Stimulated activated CD8-positive, alpha-beta memory T cell treated with anti-CD3 and anti-CD28 coated beads, Interleukin-15, amount 100 ng/mL, for 48 hours (primary cell): ENCODE measurements at places on chromosomes 5 and 9.

GRCh38 chr9:133779081-133779480, 40.9 kb upstream of the SARDH start:
- DNase-seq, result no peak

- no peak for DNase-seq
Measured at GRCh38 chr5:132867046-132867451, 607 bp downstream of the UQCRQ start.

DNA sequence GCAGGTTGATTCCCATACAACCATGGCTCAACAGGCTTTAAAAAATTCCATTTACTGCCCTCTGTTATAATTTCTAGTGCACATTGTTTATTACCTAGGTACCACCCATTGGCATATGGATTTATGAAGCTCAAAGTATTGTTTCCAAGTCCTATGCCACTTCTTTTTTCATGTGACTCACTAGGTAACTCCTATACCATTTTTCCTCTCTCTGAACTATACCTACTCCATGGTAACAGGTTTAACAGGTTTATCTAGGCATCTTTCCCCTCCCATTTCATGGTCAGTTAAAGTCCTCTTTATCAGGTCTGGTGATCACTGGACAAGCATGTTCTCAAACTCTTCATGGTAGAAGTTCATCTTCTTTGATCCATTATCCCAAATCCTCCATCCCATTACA, 49.6 kb upstream of the ABCA1 start:
- no peak for DNase-seq

DNA sequence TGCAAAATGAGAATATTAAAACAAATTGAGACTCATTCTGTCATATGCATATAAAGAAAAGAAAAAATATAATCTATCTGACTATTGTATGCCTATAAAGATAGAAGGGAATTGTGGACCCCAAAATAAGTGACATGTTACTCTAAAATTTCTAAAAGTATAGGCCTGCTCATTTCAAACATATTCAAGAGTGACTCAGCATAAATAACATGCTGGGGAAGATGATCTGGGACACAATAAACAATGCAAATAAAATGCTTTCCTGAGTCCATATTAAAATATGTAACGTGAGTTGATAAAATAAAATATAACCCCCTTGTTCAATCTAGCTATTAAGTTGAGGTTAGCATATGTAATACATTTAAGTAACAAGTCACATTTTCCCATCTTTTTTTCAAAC, 882.0 kb upstream of the EDIL3 start:
- no peak for DNase-seq

- no peak for DNase-seq
Measured at GRCh38 chr9:92176068-92176799, 61.0 kb upstream of the SPTLC1 start.

- no peak for DNase-seq
Measured at GRCh38 chr5:150255659-150256409, 33.7 kb downstream of the CAMK2A start.

DNA sequence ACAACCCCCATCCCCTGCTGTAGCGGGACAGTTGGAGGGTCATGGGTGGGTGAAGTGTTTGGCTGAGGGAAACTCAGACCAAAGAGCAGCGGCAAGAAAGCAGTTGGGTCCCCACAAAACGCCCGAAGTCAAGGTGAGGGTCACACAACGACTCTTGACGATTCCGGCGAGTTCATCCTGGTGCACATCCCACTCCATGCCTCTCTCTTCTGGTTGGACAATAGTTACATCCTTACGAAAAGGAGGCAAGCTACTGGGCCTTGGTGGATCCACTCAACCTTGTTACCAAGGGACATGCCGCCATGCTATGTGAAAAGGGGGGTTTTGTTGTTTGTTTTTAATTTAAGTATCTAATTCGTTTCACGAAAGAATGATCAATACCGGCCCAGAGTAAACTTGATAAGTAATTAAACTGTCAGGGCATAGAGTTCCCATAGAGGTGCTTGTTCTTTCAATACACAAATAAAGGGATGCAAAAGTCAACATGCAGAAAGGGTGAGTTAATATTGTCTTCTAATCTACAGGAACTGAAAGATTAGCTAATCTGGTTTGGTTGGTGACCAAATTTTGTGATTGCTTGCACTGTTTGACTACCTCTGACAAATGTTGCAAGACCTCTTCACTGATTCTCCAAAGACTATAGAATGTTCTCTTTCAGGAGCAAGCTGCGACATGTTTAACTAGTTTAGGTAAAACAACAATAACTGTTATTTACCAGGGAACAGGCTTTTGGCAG, 732 bp upstream of the SMIM15 start:
- no peak for DNase-seq

DNA sequence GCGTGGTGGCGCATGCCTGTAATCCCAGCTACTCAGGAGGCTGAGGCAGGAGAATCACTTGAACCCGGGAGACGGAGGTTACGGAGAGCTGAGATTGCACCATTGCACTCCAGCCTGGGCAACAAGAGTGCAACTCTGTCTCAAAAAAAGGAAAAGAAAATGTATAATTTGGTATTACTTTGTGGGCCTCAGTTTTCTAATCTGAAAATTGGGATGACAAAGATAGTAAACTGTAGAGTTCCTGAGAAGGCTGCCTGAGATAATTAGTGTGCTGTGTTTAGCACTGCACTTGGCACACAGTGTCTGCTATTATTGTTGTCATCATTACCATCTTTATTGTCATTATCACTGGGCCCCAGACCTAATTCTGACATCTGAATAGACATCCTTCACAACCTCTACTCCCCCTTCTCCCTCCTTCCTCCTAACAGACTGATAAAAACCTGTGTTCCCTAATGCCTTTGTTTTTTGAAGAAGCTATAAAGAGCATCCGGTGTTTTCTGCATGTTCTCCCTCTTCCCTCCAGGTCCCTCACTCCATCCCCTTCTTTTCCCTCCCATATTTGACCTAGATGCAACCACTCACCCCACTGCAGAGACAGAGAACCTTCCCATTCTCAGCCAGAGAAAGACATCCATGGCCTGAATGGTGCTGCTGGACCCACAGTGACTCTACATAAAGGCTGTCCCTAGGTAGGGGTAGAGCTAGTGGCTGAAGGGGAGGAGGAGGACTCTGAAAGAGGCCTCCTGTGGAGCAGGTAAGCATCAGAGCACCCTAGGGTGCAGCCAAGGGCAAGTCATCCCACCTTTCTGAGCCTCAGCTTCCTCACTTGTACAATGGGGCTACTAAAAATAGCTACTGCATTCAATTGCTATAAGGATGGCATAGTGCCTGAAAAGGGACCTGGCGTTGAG, 15.7 kb upstream of the CYSTM1 start:
- DNase-seq, result no peak

- DNase-seq, result no peak
Measured at GRCh38 chr5:111386832-111387162, 125.5 kb downstream of the STARD4 start.

- no peak for DNase-seq
Measured at GRCh38 chr9:100670719-100671118, 92.8 kb downstream of the CAVIN4 start.

- DNase-seq, result no peak
Measured at GRCh38 chr9:8382266-8382665, 582.7 kb upstream of the DMAC1 start.

GRCh38 chr5:108822211-108822947, 74.7 kb downstream of the FER start:
- DNase-seq, result no peak

DNA sequence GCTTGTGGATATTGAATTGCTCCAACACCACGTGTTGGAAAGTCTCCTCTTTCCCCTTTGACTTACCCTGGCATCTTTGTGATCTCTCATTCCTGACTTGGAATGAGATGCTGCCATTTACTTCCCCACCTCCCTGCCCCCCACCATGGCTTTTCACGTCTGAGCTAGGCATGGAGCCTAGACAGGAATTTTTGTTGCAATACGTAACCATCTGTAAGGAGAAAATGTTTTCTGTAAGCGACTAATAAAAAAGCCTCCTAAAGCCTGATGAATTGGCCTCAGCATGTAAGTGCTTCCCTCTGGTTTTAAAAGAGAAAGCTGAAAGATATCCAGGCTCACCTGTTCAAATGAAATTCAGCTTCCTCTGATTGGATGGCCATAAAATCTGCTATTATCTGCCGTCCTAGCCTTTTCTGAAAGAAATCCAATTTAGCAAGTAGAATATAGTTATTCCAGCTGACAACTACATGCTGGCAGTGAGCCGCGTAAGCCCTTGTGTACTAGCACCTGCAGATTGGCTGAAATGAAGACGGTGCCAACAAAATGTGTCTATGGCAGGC, 200.1 kb downstream of the NSG2 start:
- DNase-seq, result no peak

- no peak for DNase-seq
Measured at GRCh38 chr5:140141241-140141640, 15.5 kb downstream of the IGIP start.

GRCh38 chr5:53424686-53425615, 55.5 kb upstream of the FST start:
- DNase-seq, result no peak

DNA sequence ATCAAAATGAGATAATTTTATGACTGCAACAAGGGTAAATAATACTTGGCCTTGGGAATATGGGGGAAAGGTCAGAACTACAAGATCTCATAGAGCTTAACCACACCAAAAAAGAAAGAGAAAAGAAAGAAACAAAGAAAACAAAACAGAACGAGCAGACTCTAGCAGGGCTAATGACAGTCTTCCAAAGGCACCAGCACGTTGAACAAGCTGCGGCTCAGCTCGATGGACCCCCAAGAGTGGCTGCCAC, 689 bp downstream of the AK3 start:
- DNase-seq, result no peak

- no peak for DNase-seq
Measured at GRCh38 chr5:132635873-132636272, 22.1 kb upstream of the IL13 start.

DNA sequence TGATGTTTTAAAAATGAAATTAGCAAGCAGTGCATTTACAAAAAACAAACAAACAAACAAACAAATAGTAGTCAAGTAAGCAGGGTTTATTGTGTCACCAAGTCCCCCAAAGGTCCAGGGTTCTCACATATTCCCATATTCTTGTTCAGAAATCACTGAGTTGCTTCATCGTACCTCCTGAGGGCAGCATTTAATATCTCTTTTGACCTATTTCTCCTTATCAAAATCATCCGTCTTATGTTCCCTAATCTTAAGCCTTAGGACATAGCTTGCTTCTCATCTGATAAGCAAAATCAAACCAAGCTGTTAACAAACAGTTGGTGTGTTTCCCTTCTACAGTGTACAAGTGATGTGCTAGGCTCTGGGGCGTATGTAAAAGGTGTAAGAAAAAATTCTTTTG, 109.5 kb upstream of the MAN2A1 start:
- no peak for DNase-seq

DNA sequence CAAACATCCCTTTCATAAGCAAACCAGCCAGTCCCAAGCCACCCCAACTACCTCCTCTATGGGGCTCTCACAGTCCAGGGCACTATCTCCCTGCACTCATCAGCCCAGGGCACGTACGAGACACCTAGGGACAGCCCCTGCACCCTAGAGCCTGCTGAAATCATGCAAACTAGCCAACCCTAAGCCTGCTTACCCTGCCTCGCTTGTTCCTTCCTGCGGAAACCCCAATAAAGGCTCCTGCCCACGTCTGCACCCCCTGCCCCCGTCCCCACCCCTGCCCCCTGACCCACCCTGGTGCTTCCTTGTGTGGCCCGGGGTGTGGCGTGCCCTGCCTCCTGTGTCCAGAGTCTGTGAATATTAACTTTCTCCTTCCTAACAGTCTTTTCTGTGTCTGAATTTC, 135.9 kb downstream of the GADD45G start:
- DNase-seq, result peak; percentile 11

DNA sequence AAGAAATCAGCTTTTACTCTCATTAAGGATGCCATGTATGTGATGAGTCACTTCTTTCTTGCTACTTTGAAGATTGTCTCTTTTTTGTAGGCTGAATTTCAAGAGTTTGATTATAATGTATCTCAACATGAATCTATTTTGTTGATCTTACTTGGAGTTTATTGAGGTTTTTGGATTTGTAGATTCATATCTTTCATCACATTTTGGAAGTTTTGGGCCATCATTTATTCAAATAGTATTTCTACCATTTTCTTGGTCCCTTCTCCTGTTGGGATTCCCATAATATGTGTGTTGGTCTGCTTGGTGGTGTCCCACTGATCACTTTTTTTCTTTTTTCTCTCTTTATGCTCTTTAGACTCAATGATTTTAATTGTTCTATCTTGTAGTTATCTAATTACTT, 116.3 kb downstream of the CNTLN start:
- no peak for DNase-seq

GRCh38 chr9:27537027-27537435, 7.4 kb upstream of the MOB3B start:
- DNase-seq, result no peak

DNA sequence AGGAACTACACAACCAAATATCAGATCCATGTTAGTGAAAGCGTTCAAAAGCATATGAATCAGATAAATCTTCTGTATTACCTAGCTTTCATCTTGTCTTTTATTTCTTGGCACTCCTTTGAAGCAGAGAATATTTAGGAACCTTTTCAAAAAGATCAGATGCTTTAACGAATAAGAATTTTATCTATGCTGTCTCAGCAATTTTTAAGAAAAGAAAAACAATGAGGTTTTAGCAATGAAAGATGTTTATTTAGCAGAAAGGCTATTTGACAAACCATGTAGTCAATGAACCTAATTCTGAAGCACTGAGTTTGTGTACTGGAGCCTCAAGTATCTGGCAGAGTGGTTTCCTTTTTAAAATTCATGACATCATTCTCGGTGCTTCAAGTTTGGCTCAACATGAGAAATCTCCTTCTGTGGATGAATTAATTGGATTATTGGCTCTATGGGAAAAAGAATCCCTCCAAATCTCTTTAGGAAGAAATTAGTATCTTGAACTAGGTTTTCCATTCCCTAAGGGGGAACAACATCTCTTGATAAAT, 534.7 kb downstream of the CAAP1 start:
- no peak for DNase-seq

- no peak for DNase-seq
Measured at GRCh38 chr9:96619124-96619465, 548 bp downstream of the CDC14B start.

GRCh38 chr5:122420091-122420490, 108.1 kb downstream of the SNCAIP start:
- DNase-seq, result no peak

GRCh38 chr9:95807326-95807947, 68.1 kb upstream of the ERCC6L2 start:
- no peak for DNase-seq

DNA sequence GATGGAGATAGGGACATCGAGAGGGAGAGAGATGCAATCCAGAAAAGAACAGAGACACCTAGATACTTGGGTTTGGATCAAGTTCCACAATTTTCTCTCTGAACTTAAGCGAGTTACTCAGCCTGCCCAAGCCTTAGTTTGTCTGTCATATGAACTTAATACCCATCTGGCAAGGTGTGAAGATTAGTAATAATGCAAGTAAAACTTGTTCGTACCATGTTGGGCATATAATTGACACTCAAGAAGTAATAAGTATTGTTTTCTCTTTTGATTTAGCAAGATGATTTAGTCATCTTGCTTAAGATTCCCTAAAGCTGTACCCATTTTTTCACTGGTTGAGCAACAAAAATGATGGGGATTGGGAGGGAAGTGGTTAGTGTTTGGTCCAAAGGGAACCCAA, 7.5 kb downstream of the RABGAP1 start:
- no peak for DNase-seq
